Stimulated activated CD8-positive, alpha-beta memory T cell treated with anti-CD3 and anti-CD28 coated beads, Interleukin-15, amount 100 ng/mL, for 4 hours (primary cell): ENCODE measurements at places on chromosomes 7 and 10.

DNA sequence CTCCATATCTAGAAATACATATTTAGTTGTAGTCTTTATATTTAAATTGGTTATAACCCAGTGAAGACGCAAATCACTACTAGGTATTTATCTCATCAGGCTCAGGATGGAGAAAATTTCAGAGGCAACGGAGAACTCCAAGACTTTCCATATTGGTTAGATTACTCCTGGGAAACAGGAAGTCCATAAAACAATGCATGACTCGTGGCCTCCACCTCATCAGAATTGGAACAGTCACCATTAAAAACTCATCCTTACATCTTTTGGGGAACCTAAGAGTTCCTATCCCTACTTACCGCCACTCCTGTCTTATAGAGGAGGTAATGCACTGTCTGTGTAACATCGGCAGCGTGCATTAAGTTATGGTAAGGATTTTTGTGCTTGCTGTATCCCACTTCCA is 177.6 kb downstream of the PPP1R17 start:
- DNase-seq, result no peak

GRCh38 chr10:133164816-133165555 is 5.0 kb downstream of the KNDC1 start:
- DNase-seq, result no peak

GRCh38 chr7:19066170-19066569 is 51.3 kb downstream of the TWIST1 start:
- no peak for DNase-seq

GRCh38 chr10:19385846-19386450 is 337.3 kb downstream of the MALRD1 start:
- DNase-seq, result no peak

DNA sequence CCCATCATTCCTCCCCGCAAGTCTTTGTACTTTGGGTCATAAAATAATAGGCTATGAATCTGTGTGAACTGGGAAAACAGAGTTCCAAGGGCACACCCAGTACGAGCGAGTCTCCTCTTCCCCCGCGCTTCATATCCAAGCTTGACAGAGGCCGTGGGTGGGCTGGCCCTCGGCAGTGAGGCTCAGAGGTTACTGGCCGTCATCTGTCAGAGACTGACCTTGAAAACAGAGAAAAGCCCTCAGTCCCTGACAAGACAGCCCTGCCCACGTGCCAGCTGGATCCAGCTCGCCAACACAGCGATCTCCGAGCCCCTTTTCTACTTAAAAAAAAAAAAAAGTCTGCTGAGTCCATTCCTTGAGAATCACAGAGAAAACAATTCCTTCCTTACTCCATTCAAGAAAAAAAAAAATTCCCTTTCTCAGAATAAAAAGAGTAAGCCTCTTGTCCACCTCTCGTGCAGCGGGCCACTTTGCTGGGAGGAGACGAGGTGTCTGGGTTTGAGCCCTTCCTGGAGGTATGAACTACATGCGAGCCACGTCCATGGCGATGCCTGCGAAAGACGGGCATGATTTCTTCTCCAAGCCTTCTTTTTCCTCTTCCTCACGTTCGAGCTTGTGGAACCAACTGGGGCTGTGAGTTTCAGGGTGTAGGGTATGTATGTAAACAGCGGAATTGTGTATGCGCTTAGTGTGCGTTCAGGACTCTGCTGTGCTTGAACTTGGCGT is 744 bp upstream of the BICC1 start:
- no peak for DNase-seq
